ENCODE measurements at places on chromosomes 3 and 15.
A peak's percentile ranks its signal among the peaks of the same experiment; 100 is the strongest.

GRCh38 chr3:10370429-10370828 lies 49.5 kb upstream of the SEC13 start:
- H3K36me3 ChIP-seq, result peaks cover 4% of the 10 kb centered on the region
- no peaks in the 10 kb centered on the region for H3K4me1 ChIP-seq
- no peak overlapping the region for H3K27ac ChIP-seq
- DNase-seq, result no peak
- H3K4me3 ChIP-seq, result no peak overlapping the region

GRCh38 chr3:42800251-42800650 lies 4.0 kb downstream of the HIGD1A start:
- peak overlapping the region; percentile 24 for H3K4me3 ChIP-seq
- peaks cover 2% of the 10 kb centered on the region for H3K4me1 ChIP-seq
- no peak for DNase-seq
- peaks cover 13% of the 10 kb centered on the region for H3K36me3 ChIP-seq
- no peak overlapping the region for H3K27ac ChIP-seq
- H3K27me3 ChIP-seq, result no peaks in the 10 kb centered on the region

GRCh38 chr15:67833710-67834511 lies 5.9 kb downstream of the RNU6-1 start:
- H3K27me3 ChIP-seq, result peaks cover 88% of the 10 kb centered on the region
- peak overlapping the region; percentile 19 for H3K4me3 ChIP-seq

GRCh38 chr3:150748684-150749047 lies 14.3 kb downstream of the SIAH2 start:
- no peaks in the 10 kb centered on the region for H3K36me3 ChIP-seq
- no peak overlapping the region for H3K4me3 ChIP-seq
- no peaks in the 10 kb centered on the region for H3K4me1 ChIP-seq
- no peaks in the 10 kb centered on the region for H3K27me3 ChIP-seq
- DNase-seq, result no peak

- H3K27ac ChIP-seq, result no peak overlapping the region
- no peaks in the 10 kb centered on the region for H3K27me3 ChIP-seq
- peaks cover 4% of the 10 kb centered on the region for H3K4me1 ChIP-seq
These were observed 72.7 kb upstream of the CORO2B start for GRCh38 chr15:68506071-68506470.

Data from H9 (cell line).